ENCODE measurements at places on chromosomes 16 and 17.

- no peak for DNase-seq
Measured at GRCh38 chr16:62391134-62391533, 354.9 kb upstream of the CDH8 start.

DNA sequence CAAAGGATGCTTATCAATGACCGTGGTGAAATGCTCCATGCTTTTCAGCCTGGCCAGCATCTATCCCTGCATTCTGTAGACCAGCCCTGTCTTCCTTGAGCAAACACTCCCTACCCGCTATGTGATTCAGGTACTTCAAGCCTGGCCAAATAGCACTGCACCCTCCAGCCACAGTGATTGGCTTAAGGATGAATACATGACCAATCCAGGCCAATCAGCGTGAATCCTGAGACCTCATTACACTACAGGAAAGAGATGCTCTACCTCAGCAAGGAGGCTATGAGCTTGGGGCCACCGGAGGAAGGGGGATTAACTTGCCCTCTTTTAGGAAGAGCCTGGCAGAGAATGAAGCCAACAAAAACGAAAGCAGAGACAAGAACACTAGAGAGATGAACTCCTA lies 162.5 kb downstream of the ZNF423 start:
- DNase-seq: no peak

- peak; percentile 48 for DNase-seq
Measured at GRCh38 chr17:16446338-16446983, 31.1 kb downstream of the TRPV2 start.

GRCh38 chr17:4340914-4341615 lies 25.4 kb downstream of the UBE2G1 start:
- no peak for DNase-seq

- DNase-seq: peak; percentile 58
Measured at GRCh38 chr17:4444782-4445473, 11.2 kb downstream of the SPNS3 start.

GRCh38 chr16:66427036-66427860 lies at the start of gene BEAN1:
Gene BEAN1, plus strand, starts transcription at chr16:66427295. Its CDS starts 10,382 bp downstream, at chr16:66437677.
- no peak for DNase-seq

- DNase-seq: no peak
Measured at GRCh38 chr16:21164521-21165168, 6.2 kb downstream of the LDAF1 start.

DNA sequence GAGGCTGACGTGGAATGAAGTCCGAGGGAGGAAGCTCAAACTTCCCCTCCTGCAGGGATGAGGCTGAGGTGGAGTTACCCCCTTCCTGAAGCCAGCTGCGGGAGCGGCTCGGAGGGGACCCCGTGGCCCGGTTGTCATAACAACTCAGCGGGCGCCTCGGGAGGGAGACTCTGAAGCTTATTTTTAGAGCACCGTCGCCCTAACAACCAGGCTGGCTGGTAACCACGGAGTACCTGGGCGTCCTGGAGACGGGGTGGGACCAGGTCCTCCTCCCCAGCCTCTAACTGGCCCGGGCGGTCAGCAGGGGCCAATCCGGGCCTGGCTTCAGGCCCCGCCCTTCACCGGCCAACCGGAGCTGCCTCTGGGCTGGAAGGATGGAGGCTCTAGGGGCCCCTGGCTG lies 27.7 kb downstream of the NECAB2 start:
- DNase-seq: no peak

DNA sequence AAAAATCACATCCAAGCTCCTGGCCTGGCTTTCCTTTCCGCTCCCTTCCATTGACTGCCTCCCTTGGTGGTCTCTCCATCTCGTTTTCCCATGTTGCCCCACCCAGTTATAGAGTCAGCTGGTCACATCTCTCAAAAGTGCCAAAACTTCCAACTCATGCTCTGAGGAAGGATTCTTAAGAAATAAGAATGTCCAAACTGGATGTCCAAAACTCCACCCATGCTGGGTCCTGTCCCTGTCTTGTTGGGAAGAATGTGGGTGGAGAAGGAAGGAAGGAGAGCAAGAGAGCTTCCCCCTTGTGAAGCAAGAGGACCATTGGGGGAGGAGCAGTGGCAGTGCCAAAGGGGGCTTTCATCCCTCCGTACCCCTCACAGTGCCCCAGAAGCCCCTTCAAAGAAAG lies 44.6 kb upstream of the MAP3K14 start:
- no peak for DNase-seq

- peak; percentile 88 for DNase-seq
Measured at GRCh38 chr17:74960570-74961342, 11.8 kb downstream of the HID1 start.

GRCh38 chr16:14501331-14502255 lies 128.5 kb downstream of the PARN start:
- peak; percentile 96 for DNase-seq

DNA sequence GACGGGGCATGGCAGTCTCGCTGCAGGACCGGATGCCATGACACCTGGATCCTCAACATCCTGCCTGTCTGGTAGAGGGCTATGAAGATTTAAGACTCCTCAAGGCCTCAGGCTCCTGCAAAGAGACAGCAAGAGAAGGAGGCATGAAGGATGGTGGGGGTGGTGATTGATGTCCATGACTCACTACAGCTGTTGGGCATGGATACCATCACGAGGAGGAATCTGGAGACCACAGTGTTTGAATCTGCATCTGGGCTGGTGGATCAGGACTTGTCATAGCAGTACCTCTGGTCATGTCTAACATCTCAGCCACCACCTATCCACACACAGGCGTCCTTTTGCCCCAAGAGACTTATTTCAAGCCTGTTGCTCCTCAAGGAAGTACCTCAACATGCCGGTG lies 50.2 kb upstream of the WSCD1 start:
- no peak for DNase-seq

GRCh38 chr16:12846592-12846991 lies 42.9 kb upstream of the CPPED1 start:
- DNase-seq: no peak

DNA sequence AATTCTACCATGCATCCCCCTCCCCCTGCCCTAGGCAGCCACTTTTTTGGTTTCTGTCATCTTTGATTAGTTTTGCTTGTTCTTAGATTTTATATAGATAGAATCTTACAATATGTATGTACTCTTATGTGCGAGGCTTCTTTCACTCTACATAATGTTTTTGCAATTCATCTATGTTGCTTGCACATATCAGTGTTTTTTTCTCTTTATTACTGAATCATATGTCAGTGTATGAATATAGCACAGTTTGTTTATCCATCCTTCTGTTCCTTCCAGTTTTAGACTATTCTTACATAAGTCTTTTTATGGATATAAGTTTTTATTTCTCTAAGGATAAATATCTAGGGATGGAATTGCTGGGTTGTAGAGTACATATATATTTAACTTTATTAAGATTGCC lies 26.6 kb downstream of the NLK start:
- no peak for DNase-seq

DNA sequence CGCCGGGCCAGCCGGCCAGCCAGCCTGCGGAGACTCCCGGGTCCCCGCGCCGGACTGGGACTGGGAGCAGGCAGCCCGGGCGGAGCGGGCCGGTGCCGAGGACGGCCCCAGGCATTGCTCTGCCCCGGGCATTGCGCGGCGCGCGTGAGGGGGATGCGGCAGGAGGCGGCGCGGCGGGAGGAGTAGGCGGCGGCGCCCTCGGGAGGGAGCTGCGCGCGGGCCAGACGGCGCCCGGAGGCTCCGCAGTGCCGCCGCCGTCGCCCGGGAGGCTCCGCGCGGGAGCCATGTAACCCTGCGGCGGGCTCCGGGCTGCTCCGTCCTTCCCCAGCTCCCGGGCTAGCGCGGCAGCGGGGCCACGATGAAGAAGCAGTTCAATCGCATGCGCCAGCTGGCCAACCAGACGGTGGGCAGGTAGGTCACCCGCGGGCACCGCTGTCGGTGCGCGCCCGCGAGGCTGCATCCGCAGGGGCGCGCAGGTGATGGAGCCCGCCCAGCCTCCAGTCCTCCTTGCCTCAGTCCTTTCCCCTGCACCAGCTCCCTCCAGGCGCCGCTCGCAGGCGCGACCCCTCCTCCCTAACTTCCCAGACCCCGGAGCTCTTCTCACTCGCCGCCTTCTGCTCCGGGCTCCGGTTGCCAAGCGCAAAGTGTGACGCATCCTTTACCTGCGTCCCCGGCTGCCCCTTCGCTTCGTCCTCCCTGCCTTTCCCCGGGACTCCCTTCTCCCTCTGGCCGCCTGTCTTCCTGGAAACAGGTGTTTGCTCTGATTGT lies at the start of gene ARHGAP44:
TSS of gene ARHGAP44 (plus strand) at position 18 of the 768 bp plus-strand sequence. CDS start at position 359, 341 bp downstream.
- DNase-seq: no peak

DNA sequence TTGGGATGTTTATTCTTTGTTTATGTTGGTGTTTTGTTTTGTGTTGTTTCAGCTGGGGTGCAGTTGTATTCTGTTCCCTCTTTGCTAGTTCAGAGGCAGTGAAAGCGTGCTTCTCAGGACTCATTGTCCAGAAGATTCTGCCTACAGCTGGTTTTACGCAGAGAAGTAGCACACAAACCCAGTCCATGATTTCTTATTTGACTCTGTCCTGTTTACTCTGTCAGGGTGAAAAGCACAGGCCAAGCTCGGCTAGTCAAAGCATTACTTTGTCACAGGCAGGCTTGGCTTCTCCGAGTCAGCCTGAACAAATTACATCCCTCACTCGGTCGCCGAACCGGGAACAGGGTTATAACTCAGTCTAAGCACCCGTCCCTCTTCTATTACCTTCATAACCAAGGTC lies 435.0 kb downstream of the MAF start:
- no peak for DNase-seq

DNA sequence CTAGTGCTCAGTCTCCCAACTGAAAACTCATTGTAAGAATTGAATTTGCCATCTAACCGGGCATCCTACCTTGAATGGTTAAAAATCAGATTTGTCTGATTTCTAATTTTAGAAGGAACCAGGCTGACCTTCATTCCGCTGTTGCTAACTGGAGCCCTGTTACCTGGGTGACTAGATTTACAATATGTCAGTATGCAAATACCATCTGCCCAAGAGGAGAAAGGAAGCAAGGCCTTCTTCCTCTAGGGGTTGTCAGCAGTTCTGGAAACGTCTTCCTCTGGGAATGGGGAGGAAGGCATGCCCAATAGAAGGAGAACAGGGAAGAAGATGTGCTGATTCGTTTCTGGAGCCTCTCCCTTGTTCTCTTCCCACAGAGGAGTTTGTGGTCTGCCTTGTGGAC lies 137.9 kb downstream of the PITPNC1 start:
- no peak for DNase-seq

DNA sequence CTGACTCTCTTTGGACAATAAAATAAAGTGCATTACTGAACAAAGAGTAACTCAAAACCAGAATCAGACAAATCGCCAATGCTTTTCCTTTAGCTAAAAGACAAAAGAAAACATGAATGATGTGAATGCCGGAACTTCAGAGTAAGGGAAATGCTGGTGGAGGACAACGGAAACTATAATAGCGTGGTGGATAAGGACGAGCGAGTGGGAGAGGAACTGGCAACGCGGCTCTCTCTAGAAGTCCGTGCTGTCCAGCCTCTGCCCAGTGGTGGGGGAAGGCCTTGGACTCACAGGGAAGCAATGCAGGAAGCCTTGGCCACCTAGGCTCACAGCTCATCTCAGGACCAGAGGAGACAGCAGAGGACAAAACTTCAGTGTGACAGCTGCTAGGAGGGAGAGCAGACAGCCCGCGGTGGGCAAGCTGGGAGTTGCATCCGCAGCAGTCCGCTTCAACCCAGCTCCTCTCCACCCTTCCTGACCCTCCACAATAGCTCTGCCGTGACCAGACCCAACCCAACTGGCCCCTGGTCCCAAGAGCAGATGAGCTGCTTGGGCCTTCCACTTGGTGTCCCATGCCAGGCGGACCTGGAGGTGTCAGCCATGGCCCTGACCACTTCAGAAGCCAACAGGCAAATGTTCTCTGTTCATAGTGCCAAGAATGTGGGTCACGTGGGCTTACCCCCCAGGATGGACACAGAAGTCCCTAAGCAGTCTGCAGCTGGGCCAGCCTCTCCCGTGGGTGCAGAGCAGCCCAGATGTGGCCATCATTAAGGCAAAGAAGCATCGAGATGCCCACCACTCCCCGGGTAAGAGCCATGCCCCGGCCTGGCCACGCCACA lies 5.3 kb upstream of the FAAP100 start:
- no peak for DNase-seq

- peak; percentile 60 for DNase-seq
Measured at GRCh38 chr17:78828470-78829185, 12.0 kb downstream of the USP36 start.

DNA sequence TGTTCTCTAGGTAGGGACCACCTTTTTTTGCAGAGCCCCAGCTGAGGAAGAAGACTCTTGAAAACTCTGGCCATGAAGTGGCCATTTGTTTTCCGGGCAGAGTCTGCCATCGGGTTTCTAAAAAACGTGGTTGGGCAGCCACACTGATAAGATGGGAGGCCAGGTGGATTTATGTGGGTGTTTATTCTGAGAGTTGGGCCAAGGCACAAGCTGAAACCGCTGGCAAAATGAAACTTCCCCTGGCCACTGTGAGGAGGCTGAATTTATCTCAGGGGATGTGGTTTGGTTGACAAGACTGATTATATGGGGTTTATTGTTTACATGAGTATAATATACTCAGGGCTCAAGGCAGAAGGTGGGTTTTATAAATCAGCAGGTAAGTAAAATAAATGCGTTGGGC lies 421.8 kb downstream of the UTP18 start:
- no peak for DNase-seq

GRCh38 chr16:20879175-20880040 lies 20.8 kb downstream of the DCUN1D3 start:
- peak; percentile 60 for DNase-seq

GRCh38 chr17:49916854-49917515 lies 52.0 kb upstream of the DLX4 start:
- no peak for DNase-seq

GRCh38 chr17:19346351-19347255 lies 15.9 kb downstream of the B9D1 start:
- DNase-seq: peak; percentile 86

- peak; percentile 61 for DNase-seq
Measured at GRCh38 chr17:49880291-49881053, 32.6 kb upstream of the TAC4 start.

GRCh38 chr17:41868568-41868967 lies 3.3 kb upstream of the KLHL11 start:
- no peak for DNase-seq

- no peak for DNase-seq
Measured at GRCh38 chr16:661184-661821, 6.6 kb upstream of the RHOT2 start.

- DNase-seq: peak; percentile 40
Measured at GRCh38 chr17:7897773-7898172, 9.2 kb downstream of the CHD3 start.

DNA sequence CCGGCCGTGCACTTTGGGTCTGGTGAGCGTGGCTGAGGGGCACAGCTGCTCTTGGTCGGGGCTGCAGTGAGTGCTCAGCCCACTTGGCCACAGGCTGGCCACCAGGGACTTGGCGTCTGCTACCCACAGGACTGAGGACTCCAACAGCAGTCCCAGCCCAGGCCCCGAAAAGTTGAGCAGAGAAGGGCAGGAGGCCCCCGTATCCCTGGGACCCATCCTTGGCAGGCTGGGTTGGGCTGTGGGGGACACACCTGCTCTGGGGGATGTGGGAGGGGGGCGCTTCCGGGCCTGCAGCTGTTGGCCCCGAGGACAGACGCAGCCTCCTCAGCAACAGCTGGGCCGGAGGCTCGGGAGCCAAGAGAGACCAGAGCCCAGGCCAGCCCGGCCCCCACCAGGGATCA lies 19.4 kb upstream of the SSTR5 start:
- no peak for DNase-seq

GRCh38 chr17:68587026-68587425 lies 14.1 kb downstream of the FAM20A start:
- no peak for DNase-seq

Measured in HT1080 (cell line).